Activated CD4-positive, alpha-beta memory T cell treated with anti-CD3 and anti-CD28 coated beads for 36 hours (primary cell): ENCODE measurements at places on chromosomes 1 and 21. TPM values are rescaled to one million over a fixed set of nuclear protein-coding genes. Genes with fewer than 3 reads are reported as not detected.

CD1B gene
- not detected for total RNA-seq

INSRR gene
- total RNA-seq, result 0.05 TPM

KCNJ15 gene
- 0.17 TPM for total RNA-seq

BSND gene
- total RNA-seq, result not detected

C1orf74 gene
- total RNA-seq, result 3.5 TPM

CNR2 gene
- total RNA-seq, result not detected

CFHR5 gene
- not detected for total RNA-seq

SPRR2A gene
- total RNA-seq, result not detected

HFM1 gene
- not detected for total RNA-seq

HECTD3 gene
- 23.7 TPM for total RNA-seq

SUSD4 gene
- total RNA-seq, result 0.83 TPM

CFHR1 gene
- not detected for total RNA-seq

HS2ST1 gene
- 16.5 TPM for total RNA-seq

G0S2 gene
- 93.1 TPM for total RNA-seq

WNT3A gene
- not detected for total RNA-seq

TDRD10 gene
- total RNA-seq, result not detected

KCNE2 gene
- not detected for total RNA-seq

AMIGO1 gene
- 2.2 TPM for total RNA-seq

SSR2 gene
- total RNA-seq, result 171 TPM

SLC2A5 gene
- total RNA-seq, result not detected
